Kidney epithelial cell (primary cell): ENCODE measurements at places on chromosomes 7 and 10. TPM values are rescaled to one million over a fixed set of nuclear protein-coding genes. Genes with fewer than 3 reads are reported as not detected.

DNA sequence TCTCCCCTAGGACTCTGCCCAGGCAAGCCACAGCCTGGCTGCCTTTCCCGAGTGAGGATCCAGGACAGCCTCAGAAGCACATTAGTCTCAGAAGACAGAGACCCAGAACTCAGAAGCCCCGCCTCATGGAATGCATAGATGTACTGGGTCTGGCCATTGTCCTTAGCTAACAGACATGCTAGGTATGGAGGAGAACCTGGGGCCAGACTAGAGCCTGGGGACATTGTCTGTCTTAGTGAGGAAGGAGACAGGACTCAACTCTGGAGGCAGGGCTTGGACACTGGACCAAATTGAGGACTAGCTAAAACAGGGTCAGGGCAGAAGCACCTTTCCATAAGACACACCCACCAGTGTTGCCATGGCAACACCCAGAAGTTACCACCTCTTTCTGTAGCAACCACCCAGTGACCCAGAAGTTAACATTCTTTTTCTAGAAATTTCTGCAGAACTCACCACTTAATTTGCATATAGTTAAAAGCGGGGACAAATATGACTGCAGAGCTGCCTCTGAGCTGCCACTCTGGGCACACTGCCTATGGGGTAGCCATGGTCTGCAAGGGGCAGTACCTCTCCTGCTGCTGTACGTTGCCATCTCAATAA is 27.5 kb downstream of the TLX1 start:
- DNase-seq, result no peak

- DNase-seq, result no peak
Observed at GRCh38 chr7:28787106-28787505, 171.0 kb downstream of the TRIL start.

DNA sequence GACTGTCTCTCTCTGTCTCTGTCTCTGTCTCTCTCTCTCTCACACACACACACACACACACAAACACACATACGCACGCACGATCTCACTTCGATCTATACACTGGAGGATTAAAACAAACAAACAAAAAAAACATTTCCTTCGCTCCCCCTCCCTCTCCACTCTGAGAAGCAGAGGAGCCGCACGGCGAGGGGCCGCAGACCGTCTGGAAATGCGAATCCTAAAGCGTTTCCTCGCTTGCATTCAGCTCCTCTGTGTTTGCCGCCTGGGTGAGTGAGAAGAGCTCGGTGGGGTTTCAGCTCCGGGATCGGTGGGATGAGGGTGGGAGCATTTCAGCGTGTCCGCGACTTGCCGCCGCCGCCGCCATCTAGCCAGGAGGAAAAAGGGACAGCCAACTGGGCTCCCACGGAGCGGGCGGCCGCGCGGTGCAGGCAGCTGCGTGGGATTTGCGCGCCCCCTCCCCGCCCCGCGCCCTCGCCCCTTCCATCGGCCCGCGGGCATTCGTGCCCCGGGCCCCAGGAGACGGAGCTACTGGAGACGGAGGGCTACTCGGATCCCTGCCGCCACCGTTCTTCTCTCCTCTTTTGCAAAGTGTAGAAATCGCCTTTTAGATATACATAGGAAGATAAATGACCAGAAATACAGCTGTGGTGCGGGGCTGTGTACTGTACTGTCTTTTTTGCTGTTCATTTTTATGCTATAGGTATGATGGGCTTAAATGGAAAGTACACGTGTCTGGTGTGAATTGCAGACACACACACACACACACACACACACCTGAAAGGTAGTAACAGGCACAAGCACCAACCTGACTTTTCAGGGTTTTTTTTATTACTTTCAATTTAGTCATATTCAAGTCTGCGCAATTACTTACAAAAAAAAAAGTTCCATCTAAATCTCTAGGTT is 581 bp downstream of the PTPRZ1 start:
- no peak for DNase-seq

GRCh38 chr7:106050746-106051117 is 61.4 kb downstream of the SYPL1 start:
- DNase-seq, result no peak

The PON3 gene
- not detected in 2 replicates for total RNA-seq

The TMEM270 gene
- total RNA-seq, result not detected in 2 replicates

DNA sequence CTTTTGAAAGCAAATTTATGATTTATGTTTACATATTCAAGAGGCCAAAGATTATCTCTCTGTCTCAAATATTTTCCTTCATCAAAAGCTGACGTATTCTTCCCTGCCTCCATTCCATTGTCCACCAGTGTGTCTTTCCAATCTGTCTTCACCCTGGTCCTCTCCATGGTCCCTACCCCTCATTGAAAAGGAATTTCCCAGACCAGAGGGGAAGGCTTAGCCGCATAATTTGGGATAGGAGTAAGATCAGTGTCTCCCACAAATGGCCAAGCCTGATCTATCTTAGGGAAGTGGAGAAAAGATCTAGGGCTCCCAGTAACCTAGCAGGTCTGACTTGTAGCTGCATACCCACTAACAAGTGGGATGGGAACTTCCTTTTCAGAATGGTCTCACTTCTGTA is 46.3 kb upstream of the ZNF800 start:
- DNase-seq, result no peak

The LEP gene
- total RNA-seq, result not detected in 2 replicates

- DNase-seq, result no peak
Observed at GRCh38 chr7:84638339-84638697, 443.7 kb upstream of the SEMA3A start.

DNA sequence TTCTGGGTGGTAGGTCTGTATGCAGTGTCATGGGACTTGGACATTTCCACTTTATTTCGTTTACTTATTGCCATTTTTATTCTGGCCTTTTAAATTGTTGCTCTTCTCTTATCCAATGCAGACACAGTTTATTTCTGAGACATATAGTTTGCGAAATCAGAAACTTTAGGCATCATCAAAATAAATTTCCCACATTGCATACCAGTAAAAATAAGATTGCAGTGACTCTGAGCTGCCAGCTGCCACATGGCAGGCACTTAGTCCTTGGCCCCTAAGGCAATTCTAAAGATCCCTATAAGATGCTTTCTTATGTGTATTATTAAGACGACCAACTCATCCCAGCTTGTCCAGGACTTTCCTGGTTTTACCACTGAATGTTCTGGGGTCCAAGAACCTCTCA is 81.8 kb upstream of the ANKRD1 start:
- DNase-seq, result no peak

The TDRD1 gene
- not detected in 2 replicates for total RNA-seq

The PPP1R3A gene
- not detected in 2 replicates for total RNA-seq

The TFEC gene
- total RNA-seq, result 0.04 TPM in 1 of 2 replicates, not detected in the other

DNA sequence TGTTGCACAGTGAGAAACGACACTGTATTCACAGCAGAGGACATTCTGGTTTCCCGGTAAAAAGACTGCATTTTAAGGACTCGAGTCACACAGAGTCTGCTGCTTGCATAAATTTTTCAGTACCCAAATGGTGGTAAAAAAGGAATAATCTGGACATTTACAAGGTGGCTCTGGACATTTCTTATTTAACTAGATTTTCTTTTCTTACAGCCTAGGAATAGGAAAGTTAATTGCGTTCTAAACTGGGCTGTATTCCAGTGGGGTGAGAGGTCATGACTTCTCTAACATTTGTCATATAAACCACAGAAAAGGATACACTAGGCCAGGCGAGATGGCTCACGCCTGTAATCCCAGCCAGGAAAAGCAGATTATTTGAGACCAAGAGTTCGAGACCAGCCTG is 237.5 kb upstream of the KLF6 start:
- no peak for DNase-seq

DNA sequence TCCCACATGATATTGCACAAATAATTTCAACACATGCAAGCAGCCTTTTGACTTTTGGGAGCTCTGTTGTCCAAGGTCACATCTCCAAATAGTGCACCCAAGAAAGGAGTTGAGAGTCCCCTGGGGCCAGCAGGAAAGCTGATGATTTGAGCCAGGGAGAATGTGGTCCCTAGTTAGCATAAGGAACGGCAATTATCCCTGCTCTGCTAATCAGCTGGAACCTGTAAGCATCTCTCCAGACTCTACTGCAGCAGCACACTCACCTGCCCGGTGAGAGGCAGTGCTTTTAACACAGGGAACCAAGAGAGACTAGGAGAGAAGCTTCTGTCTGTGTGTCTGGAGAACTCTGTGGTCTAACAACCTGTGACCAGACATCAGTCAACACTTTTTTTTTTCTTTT is 17.0 kb downstream of the TRPV5 start:
- no peak for DNase-seq

The OR9A2 gene
- total RNA-seq, result not detected in 2 replicates

The FLNC gene
- total RNA-seq, result 243 and 267 TPM in 2 replicates

- no peak for DNase-seq
Observed at GRCh38 chr10:78332012-78332411, 298.3 kb downstream of the RPS24 start.

The MSMB gene
- not detected in 2 replicates for total RNA-seq

DNA sequence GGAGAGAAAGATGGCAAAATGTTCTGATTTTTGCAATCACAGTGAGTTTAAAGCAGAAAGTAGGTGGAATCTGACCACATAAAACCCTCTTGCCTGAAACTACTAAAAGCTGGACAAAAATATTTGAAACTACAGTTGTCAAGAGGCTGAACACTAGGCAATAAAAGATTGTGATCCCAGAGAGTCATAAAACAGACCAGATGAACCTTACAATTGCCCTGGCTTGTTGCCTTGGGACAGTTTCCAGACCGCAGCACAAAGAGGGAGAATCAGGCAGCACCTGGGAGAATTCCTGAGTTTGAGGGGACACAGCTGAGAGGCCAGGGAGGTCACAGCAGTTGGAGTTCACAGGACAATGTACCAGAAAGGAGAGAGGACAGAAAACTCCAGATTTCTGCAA is 107.3 kb upstream of the NANOS1 start:
- no peak for DNase-seq

DNA sequence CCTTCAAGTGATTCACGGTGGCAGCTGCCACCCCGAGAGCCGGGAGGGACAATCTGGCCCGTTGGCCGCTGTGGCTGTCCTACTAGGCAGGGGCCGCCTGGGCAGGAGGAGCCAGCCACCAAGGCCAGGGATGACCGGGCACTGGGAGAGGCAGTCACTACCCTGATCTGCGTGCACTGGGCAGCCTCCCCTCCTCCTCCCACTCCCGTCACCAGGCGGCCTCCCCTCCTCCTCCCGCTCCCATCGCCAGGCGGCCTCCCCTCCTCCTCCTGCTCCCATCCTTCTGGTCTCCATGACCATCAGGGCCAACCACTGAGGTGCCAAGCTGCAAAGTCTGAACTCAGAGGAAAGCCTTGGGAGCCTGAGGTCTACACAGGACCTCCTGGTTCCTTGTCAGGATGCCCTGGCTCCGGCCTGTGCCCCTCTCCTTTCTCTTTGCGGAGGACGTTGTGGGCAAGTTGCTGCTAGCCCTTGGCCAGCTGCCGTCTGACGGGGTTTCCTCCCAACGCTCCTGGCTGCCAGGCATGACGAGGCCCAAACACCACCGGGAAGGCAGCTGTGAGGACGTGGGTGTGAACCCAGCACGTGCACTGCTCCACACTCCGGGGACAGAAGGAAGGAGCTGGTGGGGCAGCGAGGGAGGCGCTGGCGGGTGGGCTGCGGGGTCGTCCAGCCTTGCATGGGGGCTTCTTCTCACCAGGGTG is 131.1 kb downstream of the WDR37 start:
- DNase-seq, result no peak

GRCh38 chr10:101545898-101546297 is 42.2 kb downstream of the POLL start:
- no peak for DNase-seq

GRCh38 chr7:1555813-1556543 is at the start of gene TMEM184A:
Gene TMEM184A (minus strand): TSS chr7:1556205. CDS start chr7:1555484, 721 bp downstream.
- DNase-seq, result peak; percentile 41

- no peak for DNase-seq
Observed at GRCh38 chr10:34310234-34310633, 504.9 kb downstream of the PARD3 start.

The EMX2 gene
- total RNA-seq, result 4.1 and 6.1 TPM in 2 replicates

The STEAP4 gene
- total RNA-seq, result 1.7 and 2.3 TPM in 2 replicates

DNA sequence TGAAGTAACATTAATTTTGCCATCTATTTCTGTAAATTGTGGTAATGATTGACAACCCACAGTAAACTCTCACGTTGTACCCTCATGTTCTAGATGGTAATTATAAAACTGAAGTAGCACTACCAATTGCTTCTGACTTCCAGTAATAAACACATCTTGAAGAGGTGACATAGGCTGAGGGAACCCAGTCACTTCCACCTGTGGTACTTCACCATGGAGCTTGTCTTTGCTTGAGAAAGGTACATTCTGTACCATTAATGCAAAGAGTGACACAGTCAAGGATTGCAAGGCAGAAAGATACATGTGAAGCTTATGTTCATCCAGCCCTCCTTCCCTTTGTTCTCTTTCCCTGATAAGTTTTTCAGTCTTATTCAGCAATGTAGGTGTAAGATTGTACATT is 11.2 kb downstream of the CAPZA2 start:
- no peak for DNase-seq

DNA sequence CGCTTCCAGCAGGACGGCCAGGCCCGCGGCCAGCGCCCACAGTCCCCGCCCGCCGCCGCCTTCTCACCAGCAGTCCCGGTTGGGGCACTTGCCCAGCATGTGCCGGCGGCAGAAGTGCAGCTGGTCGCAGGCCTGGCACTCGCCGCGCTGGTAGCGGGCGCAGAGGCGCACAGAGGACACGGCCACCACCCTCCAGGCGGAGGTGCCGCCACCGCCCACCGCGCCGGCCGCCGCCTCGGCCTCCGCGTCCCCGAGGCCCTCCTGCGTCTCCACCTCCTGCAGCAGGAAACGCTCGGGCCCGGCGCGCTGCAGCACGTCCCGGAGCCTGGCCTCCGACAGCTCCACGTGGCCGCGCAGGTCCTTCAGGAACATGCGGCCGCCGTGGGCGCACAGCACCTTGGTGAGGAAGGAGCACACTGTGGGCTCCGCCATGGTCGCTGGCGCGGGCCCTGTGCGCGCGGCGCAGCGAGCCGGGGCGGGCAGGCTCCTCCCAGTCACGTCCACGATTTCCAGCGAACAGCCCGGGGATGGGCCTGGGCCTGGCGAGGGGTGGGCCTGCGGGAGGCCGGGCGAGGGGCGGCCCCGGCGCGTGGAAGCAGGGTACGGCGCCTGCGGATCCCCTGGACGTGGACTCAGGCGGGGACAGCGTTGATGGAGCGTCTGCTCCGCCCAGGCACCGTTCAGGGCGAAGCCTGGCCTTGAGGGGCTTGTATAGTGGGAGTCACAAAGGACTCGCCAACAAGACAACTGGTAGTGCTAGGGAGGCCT is at the start of gene ZC3HAV1L:
Gene ZC3HAV1L, minus strand, starts transcription at position 457 of the 768 bp plus-strand sequence. Its CDS starts 25 bp downstream, at position 432.
- DNase-seq, result no peak

DNA sequence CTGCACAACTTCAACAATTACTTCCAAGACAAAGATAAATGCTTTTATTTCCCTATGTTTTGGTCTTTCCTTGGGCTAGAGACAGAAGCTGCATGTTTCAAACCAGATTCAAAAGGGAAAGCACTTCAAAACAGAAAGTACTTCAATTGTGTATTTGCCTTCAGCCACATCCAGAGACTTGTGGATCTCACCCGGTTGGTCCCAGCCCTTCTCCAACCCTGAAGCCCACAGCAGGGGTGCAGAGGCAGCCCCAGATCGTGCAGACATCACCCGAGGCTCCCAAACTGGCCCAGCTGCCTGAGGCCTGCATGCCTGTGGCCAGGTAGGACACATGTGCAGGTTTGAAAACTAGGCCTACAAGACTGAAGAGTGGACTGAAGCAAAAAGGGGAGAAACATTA is 80.8 kb downstream of the ALOX5 start:
- no peak for DNase-seq
